Smooth muscle cell of the pulmonary artery (primary cell): ENCODE measurements at places on chromosomes 2 and 18. TPM values are rescaled to one million over a fixed set of nuclear protein-coding genes. Genes with fewer than 3 reads are reported as not detected.

SCN7A gene
- total RNA-seq, result under 0.01 TPM in 1 of 2 replicates, not detected in the other

TSPYL6 gene
- not detected in 2 replicates for total RNA-seq

RAD51AP2 gene
- 0.03 TPM in 1 of 2 replicates, not detected in the other for total RNA-seq

RNU2-63P gene
- not detected in 2 replicates for total RNA-seq

ABCG8 gene
- total RNA-seq, result not detected in 2 replicates

KLHL14 gene
- not detected in 2 replicates for total RNA-seq

USP40 gene
- total RNA-seq, result 36.9 and 38.5 TPM in 2 replicates

DLGAP1 gene
- 0.53 and 1.1 TPM in 2 replicates for total RNA-seq

ALK gene
- total RNA-seq, result 0.07 TPM in 1 of 2 replicates, not detected in the other
